ENCODE measurements at places on chromosomes 1 and 21.

GRCh38 chr1:6511561-6512244 lies 20.2 kb upstream of the PLEKHG5 start:
- DNase-seq, result no peak

- no peak for DNase-seq
Observed at GRCh38 chr21:25759573-25759972, 24.8 kb downstream of the GABPA start.

- DNase-seq, result no peak
Observed at GRCh38 chr1:112344754-112345423, 51.1 kb upstream of the CTTNBP2NL start.

DNA sequence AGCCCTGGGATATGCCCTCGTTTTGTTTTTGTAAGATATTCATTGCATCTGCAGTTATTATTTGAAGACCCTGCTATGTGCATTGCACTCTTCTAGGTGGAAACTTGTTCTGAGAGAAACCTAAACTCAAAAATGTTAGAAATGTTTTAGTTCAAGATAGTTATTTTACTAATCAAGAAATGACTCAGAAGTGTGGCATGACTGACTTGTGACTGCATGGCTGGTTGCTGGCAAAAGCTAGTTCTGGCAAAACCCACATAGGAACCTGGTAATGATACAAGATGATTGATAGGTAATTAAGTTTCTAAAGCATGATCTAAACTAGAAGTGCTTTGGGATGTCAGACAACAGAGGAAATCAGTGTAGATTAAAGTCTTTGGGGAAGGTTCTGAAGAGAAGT lies 33.8 kb upstream of the NFASC start:
- DNase-seq, result no peak

GRCh38 chr1:5990913-5991312 lies 1.3 kb downstream of the NPHP4 start:
- DNase-seq, result no peak

- no peak for DNase-seq
Observed at GRCh38 chr1:160971618-160972056, 17.0 kb upstream of the ITLN2 start.

GRCh38 chr1:155003227-155003765 lies 694 bp downstream of the ZBTB7B start:
- DNase-seq, result no peak

DNA sequence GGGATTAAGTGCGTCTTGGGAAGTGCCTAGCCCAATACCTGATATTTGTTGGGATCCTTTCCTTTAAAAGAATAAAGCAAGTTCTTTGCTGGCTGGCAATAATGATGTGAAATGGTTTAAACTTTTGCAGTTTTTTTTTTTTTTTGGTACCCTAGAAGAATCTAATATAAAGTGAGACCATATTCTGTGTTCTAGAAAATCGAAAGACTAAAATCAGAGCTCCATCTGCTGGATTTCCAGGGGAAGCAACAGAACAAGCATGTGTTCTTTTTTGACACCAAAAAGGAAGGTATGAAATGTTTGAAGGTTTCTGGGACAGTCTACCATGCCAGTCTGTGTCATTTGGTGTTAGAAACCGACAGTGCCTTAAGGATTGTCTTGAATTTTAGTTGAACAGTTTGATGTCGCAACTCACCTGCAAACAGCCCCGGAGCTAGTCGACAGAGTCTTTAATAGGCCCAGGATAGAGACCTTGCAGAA lies 6.4 kb downstream of the UTP11 start:
- no peak for DNase-seq

GRCh38 chr1:86356247-86356646 lies 39.9 kb downstream of the ODF2L start:
- DNase-seq, result no peak

GRCh38 chr1:22711591-22712501 lies 1.2 kb downstream of the EPHB2 start:
- DNase-seq, result peak; percentile 55
